ENCODE measurements at places on chromosomes 6 and 20.

DNA sequence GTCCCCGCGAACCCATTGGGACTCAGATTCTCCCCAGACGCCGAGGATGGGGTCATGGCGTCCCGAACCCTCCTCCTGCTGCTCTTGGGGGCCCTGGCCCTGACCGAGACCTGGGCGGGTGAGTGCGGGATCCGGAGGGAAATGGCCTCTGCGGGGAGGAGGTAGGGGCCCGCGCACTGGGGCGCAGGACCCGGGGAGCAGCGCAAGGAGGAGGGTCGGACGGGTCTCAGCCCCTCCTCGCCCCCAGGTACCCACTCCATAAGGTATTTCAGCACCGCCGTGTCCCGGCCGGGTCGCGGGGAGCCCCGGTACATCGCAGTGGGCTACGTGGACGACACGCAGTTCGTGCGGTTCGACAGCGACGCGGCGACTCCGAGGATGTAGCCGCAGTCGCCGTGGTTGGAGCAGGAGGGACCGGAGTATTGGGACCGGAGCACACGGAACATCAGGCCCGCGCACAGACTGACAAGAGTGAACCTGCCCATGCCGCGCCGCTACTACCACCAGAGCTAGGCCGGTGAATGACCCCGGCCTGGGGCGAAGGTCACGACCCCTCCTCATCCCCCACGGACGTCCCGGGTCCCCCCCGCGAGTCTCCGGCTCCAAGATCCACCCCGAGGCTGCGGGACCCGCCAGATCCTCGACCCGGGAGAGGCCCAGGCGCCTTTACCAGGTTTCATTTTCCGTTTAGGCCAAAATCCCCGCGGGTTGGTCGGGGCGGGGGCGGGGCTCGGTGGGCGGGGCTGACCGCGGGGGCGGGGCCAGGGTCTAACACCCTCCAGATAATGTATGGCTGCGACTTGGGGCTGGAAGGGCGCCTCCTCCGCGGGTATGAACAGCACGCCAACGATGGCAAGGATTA lies 15.7 kb upstream of the HLA-A start:
- DNase-seq: peak; percentile 93

GRCh38 chr20:5156675-5157448 lies 30.1 kb downstream of the CDS2 start:
- DNase-seq: no peak

DNA sequence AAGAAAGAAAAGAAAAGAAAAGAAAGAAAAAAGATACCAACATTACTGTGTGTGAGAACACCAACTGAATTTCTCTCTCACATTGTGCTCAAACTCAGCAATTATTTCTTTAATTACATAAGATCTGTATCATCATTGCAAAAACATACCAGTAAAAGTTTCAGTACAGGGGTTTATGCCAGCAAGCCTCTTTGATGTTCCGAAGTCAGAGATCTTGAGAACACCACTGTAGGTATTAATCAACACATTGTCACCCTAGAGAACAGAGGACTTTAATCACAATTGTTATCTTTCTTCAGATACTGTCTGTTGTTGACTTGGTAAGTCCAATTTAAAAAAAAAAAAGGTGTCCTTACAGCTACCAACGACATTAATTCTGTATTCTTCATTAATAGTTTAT lies 60.9 kb upstream of the MAP7 start:
- no peak for DNase-seq

DNA sequence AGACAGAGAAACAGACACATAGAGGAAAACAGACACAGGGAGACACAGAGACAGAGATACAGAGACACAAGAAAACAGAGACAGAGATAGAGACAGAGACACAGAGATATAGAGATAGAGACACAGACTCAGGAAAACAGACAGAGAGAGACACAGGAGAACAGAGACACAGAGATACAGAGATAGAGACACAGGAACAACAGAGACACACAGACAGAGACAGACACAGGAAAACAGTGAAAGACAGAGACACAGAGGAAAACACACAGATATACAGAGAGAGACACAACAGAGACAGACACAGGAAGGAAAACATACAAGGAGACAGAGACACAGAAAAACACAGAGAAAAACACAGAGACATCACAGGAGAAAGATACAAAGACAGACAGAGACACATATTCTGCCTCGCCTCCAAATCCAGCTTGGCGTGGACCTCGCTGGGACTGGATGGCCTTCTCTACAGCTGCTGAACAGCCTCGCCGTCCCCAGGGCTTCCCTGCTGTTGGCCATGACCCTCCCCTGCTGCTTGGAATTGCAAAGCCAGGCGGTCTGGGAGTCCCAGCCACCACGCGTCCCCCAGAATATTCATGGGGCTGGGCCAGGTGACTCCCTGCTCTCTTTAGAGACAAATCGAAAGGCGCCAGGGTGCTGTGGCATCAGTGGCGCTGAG lies 36.8 kb downstream of the NTSR1 start:
- no peak for DNase-seq

- DNase-seq: no peak
Observed at GRCh38 chr20:3866464-3866863, 19.8 kb downstream of the MAVS start.

- DNase-seq: no peak
Observed at GRCh38 chr6:80197474-80197873, 91.0 kb downstream of the BCKDHB start.

DNA sequence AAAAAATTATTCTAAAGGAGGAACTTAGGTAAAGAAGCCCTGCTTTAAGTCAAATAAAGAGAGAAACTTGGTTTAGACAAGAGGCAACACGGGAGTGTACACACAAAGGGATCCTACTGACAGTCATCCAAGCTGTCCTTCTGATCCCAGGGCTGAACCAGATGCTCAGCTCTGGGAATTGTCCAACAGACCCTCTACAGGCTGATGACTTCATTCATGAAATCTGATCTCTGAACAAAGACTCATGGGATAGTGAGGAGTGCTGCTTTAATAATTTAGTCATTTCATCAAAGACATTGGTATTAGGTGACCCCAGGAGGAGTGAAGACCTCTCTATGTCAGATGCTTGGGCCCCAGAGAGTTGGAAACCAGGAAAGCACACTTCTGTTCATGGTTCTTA lies 65.6 kb upstream of the ARMH2 start:
- DNase-seq: no peak

DNA sequence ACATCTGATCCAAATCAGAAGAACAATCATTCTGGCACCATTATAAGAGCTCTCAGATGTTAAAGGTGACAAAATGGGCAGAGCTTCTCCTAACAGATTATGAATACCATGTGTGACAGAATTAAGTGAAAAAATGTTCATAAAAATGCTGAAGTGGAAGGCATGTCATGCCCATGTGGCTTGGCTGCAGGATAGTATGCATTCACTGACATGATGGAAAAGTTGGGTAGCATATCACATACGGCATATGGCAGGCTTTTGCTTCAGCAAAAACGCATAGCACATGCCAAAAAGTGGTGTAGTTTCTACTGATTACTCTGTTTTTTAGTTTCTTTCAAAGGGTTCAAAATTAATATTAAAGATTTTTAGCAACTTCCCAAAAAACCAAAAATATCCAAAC lies 731.5 kb upstream of the EPHA7 start:
- DNase-seq: no peak

DNA sequence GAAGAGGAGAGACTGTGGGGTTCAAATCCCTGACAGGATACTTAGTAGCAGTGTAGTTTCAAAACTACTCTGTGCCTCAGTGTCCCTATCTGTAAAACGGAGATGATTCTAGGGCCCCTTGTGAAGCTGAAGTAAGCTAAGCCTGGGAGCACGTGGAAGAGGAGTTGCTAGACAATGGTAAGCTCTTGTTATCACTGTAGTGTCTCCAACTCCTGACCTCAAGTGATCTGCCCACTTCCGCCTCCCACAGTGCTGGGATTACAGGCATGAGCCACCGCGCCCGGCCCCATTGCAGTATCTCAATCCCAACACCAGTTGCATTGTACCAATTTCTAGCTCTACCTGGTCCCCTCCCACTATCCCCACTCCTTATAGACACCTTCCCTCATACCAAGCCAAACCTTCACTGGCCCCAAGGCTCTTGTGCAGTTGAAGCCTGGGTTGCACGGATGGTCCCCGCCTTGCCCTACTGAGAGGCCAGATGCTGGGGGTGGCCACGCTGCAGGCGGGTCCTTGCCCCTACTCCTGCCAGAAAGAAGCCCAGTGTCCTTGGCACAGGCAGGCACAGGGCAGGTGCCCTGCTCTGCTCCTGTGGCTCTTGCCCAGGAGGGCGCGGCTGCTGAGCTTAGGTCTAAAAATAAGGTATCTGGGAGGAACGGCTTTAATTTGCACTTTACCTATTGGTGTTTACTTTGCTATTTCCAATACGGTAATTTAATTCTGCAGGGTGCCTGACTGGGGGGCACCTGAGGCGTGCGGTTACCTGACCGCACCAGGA lies 118.1 kb downstream of the VEGFA start:
- no peak for DNase-seq

- DNase-seq: no peak
Observed at GRCh38 chr6:54515013-54515412, 206.8 kb downstream of the TINAG start.

- DNase-seq: no peak
Observed at GRCh38 chr20:58196402-58197184, 31.9 kb downstream of the ANKRD60 start.
